Ureter (tissue), 1 donor: ENCODE measurements at places on chromosomes 11 and 22. TPM values are rescaled to one million over a fixed set of nuclear protein-coding genes. Genes with fewer than 3 reads are reported as not detected.

DNA sequence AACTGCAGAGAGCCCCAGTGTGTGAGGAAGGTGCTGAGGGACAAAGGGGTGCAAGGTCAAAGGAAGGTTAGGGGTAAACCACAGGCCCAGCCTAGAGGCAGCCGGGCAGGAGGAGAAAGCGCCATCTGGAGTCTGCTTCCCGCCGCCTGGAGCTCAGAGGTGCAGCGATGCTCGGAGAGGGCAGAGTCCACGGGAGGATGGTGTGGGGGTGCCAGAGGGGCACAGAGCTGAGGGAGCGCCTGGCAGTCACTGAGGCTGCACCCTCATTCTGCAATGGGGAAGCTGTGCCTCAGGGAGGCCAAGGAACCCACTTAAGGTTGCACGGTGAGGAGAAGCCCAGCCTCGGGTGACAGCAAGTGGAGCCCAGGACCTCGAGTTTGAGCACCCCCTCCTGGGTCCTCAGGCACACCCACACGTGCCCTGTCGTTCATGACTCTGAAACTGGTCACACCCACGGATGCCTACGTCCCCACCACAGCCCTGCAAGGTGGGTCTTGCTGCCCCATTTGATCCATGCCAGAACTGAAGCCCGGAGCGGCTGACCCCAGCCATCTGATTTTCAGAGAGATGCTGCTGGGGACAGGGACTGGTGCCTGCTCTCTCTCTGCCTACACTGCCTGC lies 1.6 kb downstream of the IL2RB start:
- DNase-seq, result no peak

GRCh38 chr11:122661182-122661945 lies 5.8 kb downstream of the UBASH3B start:
- DNase-seq, result no peak

DNA sequence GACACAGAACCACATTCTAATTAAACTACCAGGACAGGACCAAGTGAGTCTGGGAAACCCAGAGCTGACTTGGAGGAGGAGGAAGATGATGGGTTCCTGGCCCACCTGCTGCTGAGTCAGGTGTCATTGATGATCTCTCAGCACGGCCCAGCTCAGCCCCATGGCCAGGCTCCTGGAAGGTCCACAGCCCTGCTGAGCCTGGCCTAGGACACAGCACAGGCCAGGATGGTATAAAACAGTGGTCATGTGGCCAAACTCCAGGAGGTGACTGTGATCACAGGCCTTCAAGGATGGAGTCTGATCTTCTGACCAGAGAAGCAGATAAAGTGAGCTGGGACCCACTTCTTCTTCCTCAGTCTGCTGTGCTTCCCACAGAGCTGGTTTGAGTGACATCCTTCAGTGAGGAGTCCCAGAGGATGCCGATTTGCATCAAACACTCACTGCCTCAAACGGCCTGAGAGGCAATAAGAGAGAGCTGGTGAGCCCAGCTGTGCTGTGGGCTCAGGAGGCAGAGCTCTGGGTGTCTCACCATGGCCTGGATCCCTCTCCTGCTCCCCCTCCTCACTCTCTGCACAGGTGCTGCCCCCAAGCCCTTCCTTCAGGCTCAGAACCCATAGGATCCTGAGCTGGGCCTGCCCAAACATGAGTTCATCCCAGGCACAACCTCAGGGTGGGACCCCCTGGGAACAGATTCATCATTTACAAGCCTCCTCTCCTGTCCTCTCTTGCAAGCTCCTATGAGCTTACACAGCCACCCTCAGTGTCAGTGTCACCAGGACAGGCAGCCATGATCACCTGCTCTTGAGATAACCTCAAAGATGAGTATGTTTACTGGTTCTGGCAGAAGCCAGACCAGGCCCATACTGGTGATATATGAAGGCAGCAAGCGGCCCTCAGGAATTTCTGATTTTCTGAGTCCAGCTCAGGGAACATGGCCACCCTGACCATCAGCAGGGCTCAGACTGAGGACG lies 37.7 kb upstream of the IGLL5 start:
- no peak for DNase-seq

- DNase-seq, result no peak
These were observed 277.4 kb downstream of the ETS1 start for GRCh38 chr11:128310005-128310404.

Gene MS4A3
- total RNA-seq, result not detected

Gene MIOX
- not detected for total RNA-seq

- no peak for DNase-seq
These were observed 112.8 kb downstream of the WNT7B start for GRCh38 chr22:45863981-45864751.

DNA sequence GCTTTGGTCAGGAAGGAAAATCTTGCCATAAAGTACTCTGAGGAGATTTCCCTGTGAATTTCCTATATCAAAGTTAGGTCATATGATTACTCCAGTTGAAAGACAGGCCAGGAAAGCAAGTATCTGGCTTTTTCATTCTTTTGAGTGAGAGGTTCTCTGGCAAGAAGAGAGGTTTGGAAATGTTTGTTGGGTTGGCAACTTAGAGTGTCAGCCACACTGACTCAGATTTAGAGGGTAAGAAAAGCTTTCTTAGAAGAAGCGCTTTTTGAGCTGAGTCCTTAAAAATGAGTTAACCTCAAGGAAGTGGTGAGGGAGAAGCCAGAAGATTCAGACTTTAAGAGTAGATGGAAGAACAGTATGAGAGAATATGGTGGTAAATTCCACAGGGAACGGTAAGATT lies 86.1 kb upstream of the BDNF start:
- DNase-seq, result no peak
